ENCODE measurements at places on chromosomes 7 and 10.

DNA sequence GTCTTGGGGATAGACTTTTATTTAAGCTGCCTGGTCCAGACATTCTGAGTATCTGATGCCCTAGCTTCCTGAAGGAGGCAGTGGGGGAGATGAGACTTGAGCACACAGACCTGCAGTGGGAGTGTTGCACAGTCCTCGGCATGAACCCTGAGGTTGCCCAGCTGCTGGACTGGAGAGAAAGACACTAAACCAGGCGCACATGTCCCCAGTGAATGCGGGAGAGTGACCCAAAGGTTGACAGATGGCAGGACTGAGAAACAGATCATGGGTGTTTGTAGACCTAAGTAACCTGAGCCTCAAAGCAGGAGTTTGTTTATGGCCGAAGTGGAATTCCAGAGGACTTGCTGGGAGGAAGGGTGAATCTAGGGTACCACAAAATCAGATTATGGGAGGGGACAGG, 15.7 kb upstream of the MSRB2 start:
- no peak overlapping the region for H3K4me3 ChIP-seq
- H3K27me3 ChIP-seq: no peaks in the 10 kb centered on the region
- H3K36me3 ChIP-seq: no peaks in the 10 kb centered on the region
- no peaks in the 10 kb centered on the region for H3K4me1 ChIP-seq
- DNase-seq: peak; percentile 77

DNA sequence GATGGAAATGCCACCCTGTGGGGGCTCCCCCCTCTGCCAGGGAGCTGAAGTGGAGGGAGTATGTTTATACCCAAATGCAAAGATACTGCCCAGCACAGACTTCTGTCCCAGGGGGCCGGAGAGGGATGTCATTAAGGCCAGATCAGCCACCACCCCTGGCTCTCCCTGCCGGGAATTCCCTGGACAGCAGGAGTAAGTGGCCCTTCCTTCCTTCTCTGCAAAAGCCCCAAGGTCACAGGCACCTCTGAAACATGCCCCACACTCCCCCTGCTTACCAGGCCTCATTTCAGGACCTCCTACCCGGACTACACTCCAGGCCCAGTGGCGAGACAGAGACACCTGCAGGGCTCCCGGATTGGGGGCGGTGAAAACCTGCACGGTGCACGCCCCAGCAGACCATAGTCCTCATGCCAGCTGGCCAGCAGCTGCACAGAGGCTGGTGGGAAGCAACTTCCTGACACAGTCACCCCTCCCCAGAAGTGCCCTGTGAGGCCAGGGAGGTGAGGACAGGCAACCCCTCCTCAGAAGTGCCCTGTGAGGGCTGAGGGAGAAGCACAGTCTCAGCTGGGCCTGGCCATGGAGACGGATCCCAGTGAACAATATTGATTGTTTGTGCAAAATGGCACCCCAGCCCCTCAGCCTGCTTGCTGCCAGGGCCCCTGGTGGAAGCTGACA, 33.0 kb upstream of the RET start:
- no peaks in the 10 kb centered on the region for H3K36me3 ChIP-seq
- DNase-seq: no peak
- H3K4me1 ChIP-seq: no peaks in the 10 kb centered on the region
- no peaks in the 10 kb centered on the region for H3K27me3 ChIP-seq
- H3K4me3 ChIP-seq: no peak overlapping the region
- H3K27ac ChIP-seq: no peak overlapping the region

- no peaks in the 10 kb centered on the region for H3K27me3 ChIP-seq
- DNase-seq: no peak
- H3K36me3 ChIP-seq: no peaks in the 10 kb centered on the region
Measured at GRCh38 chr10:66852811-66853210, 73.0 kb upstream of the LRRTM3 start.

DNA sequence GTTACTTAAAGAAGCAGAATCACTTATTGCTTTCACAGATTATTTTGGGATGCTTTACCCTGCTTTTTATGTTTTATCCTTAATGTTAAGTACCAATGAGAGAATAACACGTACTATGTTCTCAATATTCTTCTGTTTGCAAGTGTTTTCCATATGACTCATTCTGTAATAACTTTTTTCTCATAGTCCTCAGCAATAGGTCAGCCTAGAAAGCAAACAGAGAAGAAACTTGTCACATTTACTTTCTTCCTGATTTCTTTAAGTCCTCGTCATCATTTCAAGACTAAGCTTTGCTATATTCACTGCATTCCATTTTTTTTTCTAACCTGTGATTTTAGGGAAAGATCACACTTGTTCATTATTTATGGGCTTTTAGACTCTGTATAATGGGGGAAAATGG, 6.8 kb upstream of the AGR2 start:
- H3K4me3 ChIP-seq: no peak overlapping the region
- H3K27me3 ChIP-seq: no peaks in the 10 kb centered on the region
- H3K27ac ChIP-seq: no peak overlapping the region
- H3K4me1 ChIP-seq: no peaks in the 10 kb centered on the region
- no peaks in the 10 kb centered on the region for H3K36me3 ChIP-seq

DNA sequence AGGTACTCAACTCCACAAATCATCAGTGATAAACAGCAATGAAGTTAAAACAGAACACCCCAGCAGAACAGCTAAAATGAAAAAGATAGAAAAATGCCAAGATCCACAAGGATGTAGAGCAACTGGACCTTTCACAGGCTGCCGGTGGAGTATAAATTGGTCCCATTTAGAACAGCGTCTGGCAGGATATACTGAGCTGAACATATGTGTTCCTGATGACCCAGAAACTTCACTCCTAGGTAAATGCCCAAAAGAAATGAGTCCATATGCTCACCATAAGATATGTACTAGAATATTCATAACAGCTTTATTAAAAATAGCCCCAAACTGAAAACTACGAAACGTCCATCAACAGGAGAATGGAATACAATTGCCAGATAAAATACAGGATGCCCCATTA, 102.4 kb downstream of the OAT start:
- H3K4me3 ChIP-seq: no peak overlapping the region
- H3K4me1 ChIP-seq: no peaks in the 10 kb centered on the region
- H3K27me3 ChIP-seq: no peaks in the 10 kb centered on the region
- H3K27ac ChIP-seq: no peak overlapping the region
- no peaks in the 10 kb centered on the region for H3K36me3 ChIP-seq

- H3K4me3 ChIP-seq: no peak overlapping the region
- no peak for DNase-seq
- H3K36me3 ChIP-seq: no peaks in the 10 kb centered on the region
- no peaks in the 10 kb centered on the region for H3K27me3 ChIP-seq
- no peaks in the 10 kb centered on the region for H3K4me1 ChIP-seq
Measured at GRCh38 chr10:30694518-30695228, 65.1 kb upstream of the LYZL2 start.

- H3K27me3 ChIP-seq: no peaks in the 10 kb centered on the region
- H3K4me3 ChIP-seq: no peak overlapping the region
- H3K36me3 ChIP-seq: no peaks in the 10 kb centered on the region
Measured at GRCh38 chr7:68820321-68820720, 778.0 kb upstream of the AUTS2 start.
